ENCODE measurements at places on chromosomes 5 and 9. TPM values are rescaled to one million over a fixed set of nuclear protein-coding genes. Genes with fewer than 3 reads are reported as not detected.

The TRIM23 gene
- 18.8 TPM for total RNA-seq

The BARHL1 gene
- not detected for total RNA-seq

The SLC27A6 gene
- total RNA-seq: 0.67 TPM

The FOXD4 gene
- 0.13 TPM for total RNA-seq

The WNT8A gene
- total RNA-seq: not detected

The IL7R gene
- total RNA-seq: 1.1 TPM

- ATAC-seq: no peak
Measured at GRCh38 chr5:111143910-111144309, 51.8 kb downstream of the WDR36 start.

DNA sequence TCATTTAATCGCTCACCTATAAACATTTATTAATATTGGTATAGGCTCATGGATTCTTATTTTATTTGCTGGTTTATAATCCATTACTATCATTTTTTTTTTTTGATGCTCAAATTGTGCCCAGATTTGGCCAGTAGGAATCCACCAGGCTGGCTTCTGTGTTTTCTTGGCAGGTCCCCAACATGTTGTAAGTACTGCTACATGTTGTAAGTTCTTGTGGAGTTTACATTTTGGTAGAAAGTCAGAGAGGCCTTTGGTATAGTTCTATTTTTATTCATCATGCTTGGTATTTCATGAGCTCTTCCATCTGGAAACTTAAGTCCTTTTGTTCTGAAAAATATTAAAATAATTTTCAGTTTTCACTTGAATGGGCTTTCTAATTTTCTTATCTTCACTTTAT lies 47.1 kb downstream of the MAT2B start:
- ATAC-seq: no peak

- ATAC-seq: no peak
Measured at GRCh38 chr5:123511290-123511647, 708 bp upstream of the CSNK1G3 start.

- no peak for ATAC-seq
Measured at GRCh38 chr9:121912812-121913627, 180.1 kb downstream of the TTLL11 start.

DNA sequence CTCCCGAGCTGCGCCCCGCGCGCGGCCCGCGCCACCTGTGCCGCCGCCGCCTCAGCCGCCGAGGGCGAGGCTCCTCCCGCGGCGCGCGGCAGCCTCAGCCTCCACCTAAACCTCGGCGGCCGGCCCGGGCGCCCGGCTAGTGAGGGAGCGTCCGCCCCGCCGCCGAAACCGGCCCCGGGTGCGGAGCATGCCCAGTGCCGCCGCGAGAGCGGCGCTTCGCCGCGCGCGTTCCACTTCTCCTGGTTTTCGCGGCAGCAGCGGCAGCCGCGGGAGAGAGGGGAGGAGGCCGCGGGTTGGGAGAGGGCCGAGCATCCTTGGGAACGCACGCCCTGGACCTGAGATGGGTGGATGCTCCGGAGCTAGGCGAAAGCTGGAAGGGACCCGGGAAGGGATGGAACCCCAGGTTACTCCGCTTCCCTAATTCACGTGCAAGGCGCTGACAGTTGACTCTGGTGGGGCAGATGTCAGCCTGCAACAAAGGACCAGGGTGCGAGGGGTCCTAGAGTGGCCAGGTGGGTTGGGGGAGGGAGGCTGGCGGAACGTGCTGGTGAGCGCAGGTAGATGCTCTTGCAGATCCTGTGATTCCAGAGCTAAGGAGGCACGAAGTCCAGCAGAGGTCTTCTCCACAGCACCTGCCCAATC lies at the start of gene CTNND2:
Gene CTNND2 (minus strand): TSS at position 182 of the 642 bp plus-strand sequence. CDS start 593 bp downstream, outside the sequence.
- ATAC-seq: peak; percentile 31

- ATAC-seq: no peak
Measured at GRCh38 chr5:58044166-58044565, 415.7 kb downstream of the PLK2 start.

GRCh38 chr5:35854248-35854647 lies 2.4 kb upstream of the IL7R start:
- ATAC-seq: no peak

DNA sequence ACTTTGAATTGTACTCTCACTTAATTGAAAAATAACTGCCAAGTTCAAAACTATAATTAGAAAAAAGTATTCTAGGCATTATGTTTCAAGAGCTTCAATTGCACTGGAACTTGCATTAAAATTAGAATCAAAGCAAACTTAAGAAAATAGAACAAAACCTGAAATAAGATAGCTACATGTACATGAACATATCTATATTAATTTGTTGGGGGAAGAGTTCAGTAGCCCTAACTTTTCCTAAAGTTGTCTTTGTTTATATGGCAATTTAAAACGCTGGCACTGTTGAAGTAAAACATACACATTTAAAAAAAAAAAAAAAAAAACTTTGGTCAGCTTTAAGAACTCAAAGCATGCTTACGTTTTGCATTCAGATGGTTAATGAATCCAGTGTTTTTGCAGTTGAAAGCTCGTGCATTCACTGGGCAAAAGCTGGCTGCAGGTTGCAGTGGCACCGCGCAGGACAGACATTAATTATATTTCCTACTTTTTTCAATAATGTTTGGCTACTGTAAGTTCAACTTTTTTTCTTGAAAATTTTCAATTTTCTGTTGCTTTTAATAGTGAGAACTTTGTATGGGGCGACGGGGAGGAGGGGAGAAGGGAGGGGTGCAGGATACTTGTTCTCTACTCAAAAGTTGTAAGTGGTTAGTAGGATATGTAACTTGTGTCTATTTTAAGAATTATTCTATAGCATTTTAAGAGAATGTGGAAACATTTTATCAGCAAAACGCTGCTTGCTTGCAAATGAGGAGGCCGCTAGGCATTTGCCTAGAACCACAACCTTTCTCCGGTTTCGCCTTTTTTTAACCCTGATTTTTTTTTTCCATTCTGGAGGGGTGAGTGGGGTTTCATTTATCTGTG lies 3.9 kb downstream of the NR2F1 start:
- ATAC-seq: no peak

- ATAC-seq: no peak
Measured at GRCh38 chr5:125112196-125112595, 365.8 kb upstream of the ZNF608 start.

DNA sequence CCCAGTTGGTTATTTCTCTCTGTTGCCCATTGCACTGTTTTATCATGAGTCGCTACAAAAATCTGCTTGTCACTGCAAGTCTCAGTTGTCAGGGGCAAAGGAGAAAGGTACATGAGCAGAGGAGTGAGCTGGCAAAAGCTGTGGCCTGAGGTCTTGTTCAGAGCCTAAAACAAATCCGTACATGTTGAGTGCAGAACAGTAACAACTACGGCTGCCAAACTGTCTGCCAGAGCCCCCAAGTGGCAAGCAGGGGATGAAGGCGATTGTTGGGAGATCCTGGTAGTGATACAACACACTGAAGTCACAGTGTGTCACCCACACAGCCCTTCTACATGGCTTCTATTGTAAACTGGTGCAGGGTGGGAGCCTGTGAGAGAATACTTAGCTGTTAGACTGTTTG lies 50.9 kb downstream of the BRINP1 start:
- no peak for ATAC-seq

DNA sequence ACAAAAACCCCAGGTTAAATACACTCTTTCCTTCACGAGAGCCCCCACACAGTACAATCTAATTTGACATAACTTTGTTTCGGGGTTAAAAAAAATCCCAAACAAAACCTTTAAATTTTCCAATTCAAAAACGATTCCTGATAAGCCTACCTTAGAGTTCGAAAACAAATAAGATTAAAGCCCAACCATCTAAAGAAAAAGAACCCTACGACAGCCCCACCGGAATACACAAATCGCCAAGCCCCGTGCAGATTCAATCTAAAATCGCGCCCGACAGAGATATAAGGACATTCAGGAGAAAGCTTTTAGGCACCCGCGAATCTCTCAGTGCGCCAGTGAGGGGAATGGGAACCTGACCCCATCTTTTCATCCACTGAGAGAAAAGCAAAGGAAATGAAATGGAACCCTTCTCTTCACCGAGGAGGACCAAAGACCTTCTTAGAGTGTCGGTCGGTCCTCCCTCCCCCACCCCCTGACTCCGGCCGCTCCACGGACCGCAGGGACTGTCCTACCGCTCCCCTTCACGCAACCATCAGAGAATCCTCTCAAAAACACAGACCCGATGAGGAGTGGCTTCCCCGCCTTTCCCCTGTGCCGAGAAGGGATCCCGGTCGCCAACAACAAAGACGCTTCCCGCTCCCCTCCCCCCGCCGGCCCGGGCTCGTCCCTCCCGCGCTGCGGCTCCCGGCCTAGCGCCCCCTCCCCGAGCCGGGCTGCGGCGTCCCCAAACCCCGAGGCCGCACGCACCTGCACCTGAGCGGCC lies 925 bp downstream of the ABHD17B start:
- peak; percentile 3 for ATAC-seq

- no peak for ATAC-seq
Measured at GRCh38 chr5:134851307-134851923, 5.6 kb downstream of the C5orf24 start.
